Activated naive CD8-positive, alpha-beta T cell treated with anti-CD3 and anti-CD28 coated beads, Interleukin-2, amount 50 U/mL, for 24 hours (primary cell): ENCODE measurements at places on chromosomes 4 and X.

DNA sequence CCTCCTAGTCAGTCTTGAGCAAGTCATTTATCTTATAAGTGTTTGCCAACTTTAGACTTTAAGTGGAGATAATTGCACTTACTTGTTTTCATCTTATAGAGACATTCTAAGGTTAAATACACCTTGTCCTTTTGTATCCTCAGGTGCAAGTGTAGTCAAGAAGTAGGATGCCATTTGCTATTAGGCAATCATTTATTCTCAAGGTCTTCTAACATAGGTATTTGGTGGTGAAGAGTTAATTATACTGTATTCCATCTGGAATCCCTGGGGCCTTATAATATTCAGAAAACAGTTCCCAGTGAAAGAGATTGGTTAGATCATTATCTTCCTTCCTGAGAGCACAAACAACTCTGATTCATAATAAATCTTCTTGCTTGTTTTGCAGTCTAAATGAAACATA, 23.7 kb downstream of the SULT1E1 start:
- DNase-seq, result no peak

GRCh38 chr4:100984901-100985300, 362.4 kb downstream of the PPP3CA start:
- DNase-seq, result no peak

GRCh38 chr4:139744232-139744631, 78.6 kb downstream of the MGST2 start:
- DNase-seq, result no peak

DNA sequence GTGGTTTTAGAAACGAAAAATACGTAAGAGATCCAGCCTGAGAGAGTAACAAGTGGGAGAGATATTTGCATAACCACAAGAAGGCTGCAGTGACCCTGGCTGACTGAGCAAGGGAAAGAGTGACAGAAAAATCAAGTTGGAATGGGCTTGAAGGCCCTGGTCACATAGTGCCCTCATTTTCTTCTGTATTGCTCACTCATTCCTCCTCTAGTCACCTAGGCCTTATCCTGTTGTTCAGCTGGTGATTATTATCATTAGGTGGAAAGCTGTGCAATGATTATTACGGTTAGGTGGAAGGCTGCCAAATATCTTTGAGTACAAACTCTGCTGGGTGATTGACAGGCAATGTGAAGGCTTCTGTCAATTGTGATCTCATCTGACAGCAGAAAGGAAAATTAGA, 2384.1 kb downstream of the PCDH7 start:
- no peak for DNase-seq

DNA sequence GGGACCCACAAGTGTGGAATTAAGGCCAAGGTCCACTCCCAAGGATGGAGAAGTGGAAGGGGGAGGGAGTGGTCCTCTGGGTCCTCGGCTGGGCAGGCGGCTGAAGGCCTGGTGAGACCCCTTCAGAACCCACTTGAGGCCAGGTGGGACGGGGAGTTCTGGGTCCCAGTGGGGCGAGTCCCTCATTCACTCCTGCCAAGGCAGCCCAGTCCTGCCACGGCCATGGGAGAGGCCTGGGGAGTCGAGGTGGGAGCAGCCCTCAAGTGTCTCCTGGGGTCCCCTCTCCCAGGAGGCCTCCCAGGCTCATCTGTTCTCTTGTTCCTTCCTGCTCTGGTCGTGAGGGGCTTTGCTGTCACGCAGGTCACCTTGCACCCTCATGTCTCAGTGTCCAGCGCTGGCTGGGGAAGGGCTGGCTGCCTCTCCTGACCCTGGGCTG, 6.1 kb upstream of the SH3BP2 start:
- DNase-seq, result no peak

- no peak for DNase-seq
Observed at GRCh38 chr4:142334931-142335330, 511.2 kb downstream of the INPP4B start.

DNA sequence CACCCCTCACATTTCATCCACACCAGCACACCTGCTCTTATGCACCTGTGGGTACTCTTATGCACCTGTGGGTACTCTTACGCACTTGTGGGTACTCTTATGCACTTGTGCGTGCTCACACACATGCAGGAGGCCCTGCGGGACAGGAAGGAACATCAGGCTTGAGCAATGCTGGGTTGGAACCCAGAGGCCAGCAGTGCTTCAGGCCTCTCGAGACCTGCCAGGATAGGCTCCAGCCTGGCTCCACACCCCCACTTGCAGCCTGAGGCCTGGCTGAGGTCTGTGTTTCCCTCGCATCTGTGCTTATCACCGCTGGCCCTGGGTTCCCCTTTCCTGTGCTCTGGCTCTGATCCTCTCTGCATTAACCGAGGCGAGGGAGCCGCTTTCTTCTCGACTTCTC, 34.7 kb downstream of the SORCS2 start:
- DNase-seq, result no peak

DNA sequence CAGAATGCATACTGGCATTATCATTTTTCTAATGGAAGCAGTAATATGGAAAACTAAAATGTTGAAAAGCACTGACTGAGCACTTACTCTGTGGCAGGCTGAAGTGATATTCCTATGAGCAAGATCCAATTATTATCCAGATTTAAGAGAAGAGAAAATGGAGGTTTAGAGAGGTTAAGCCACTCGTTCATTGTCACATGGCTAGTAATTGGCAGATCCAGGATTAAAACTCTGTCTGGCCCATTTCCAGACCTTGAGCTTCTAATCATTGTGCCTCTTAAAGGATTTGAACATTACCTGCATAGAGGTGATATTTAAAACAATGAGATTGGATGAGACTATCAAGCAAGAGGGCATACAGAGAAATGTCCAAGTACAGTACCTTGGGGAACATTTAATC, 80.6 kb downstream of the MFAP3L start:
- DNase-seq, result no peak

DNA sequence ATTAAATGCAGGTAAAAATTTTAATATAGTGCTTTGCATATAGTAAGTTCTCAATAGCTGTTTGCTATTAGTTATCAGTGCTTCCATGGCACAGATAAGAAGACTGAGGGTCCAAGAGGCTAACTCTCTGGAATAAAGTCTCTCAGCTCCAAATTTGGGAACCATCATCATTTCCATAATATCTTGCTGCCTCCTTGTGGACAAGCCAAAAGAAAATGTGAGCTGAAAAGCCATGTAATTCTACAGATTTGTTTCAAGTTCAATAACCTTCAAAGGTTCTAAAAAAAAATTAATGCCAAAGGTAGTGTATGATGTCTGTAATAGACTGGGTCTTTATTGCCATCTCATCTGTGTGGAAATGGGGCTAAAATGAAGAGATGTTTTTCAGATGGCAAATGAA, 136.9 kb upstream of the VCX start:
- DNase-seq, result no peak

- DNase-seq, result peak; percentile 78
Observed at GRCh38 chrX:118839334-118839958, 15.8 kb downstream of the ZCCHC12 start.

- no peak for DNase-seq
Observed at GRCh38 chr4:126725906-126726305, 906.9 kb upstream of the INTU start.
